NCI-H2029 (cell line): ENCODE measurements at places on chromosomes 12 and 14.

- DNase-seq = no peak
Measured at GRCh38 chr14:30790827-30791226, 83.5 kb upstream of the COCH start.

- DNase-seq = no peak
Measured at GRCh38 chr12:73308747-73309146, 1036.6 kb downstream of the TRHDE start.

- no peak for DNase-seq
Measured at GRCh38 chr12:93536766-93537488, 35.5 kb upstream of the SOCS2 start.

DNA sequence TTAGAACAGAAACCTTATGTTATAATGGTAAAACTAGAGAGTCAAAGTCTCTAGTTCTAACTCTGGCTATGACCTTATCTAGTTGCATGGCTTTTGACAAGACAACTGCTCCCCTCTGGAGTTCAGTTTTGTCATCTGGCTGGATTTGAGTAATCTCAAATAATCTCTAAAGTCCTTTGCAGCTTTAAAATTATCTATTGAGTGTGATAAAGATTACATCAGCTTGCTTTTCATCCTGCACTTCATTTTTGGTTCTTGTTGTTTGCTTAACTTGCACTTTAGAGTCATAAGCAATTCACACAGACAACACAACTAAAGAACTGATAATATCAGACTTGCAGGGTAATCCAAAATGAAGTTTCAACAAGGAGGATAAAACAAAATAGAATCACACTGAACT lies 2.3 kb downstream of the AKAP5 start:
- no peak for DNase-seq

GRCh38 chr12:31737763-31738162 lies 8.9 kb upstream of the AMN1 start:
- no peak for DNase-seq

DNA sequence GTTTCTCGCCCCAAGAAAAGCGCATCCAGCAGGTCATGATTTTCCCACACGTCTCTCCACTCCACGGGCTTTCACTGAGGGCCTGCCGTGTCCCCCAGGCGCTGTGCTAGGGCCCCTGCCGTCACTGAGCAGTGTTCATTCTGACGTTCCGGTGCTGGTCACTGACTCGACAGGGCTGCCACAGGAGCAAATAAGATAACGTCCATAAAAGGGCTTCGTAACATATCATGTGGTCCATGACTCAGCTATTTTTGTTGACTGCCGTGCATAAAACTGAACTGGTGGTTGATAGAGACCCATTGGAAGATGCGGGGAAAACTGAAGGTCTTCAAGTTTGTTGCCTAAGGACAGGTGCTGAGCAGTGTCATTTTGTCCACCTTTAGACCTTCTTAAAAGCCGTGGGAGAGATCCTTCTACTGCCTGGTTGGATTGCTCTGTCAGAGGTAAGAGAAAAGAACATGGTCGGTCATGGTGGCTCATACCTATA lies 46.3 kb downstream of the ADGRD1 start:
- DNase-seq = no peak

- DNase-seq = no peak
Measured at GRCh38 chr12:9796971-9797370, 30.3 kb upstream of the KLRF1 start.

DNA sequence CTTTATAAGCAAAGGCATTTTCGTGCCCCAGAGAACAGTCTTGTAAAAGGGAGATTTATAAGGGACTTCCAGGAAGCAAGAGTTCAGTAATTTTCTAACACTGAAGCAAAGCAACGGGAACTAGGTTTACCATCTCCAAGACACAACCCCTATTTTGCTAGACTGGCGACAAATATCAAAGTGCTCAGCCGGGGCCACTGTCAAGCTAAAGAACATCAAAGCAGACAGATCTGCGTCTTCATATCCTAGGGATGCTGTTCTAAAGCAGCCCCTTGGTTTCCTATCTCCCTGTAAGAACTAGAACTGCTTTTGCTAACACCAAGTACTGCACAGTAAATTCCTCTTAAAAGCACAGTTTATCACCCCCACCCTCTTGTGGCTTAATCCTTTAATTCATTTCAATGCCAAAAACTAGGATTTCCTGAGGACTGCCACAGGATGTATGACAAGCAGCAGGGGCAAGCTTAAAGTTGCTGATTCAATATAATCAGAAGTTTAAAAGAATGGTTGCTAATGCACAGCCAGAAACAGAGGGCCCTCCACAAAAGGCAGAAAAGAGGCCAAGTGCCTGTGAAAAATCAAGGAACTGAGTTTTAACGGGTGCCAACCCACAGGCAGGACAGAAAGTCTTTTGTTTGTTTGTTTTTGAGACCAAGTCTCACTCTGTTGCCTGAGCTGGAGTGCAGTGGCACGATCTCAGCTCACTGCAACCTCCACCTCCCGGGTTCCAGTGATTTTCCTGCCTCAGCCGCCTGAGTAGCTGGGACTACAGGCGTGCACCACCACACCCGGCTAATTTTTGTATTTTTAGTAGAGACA lies 44.0 kb upstream of the ISM2 start:
- no peak for DNase-seq

DNA sequence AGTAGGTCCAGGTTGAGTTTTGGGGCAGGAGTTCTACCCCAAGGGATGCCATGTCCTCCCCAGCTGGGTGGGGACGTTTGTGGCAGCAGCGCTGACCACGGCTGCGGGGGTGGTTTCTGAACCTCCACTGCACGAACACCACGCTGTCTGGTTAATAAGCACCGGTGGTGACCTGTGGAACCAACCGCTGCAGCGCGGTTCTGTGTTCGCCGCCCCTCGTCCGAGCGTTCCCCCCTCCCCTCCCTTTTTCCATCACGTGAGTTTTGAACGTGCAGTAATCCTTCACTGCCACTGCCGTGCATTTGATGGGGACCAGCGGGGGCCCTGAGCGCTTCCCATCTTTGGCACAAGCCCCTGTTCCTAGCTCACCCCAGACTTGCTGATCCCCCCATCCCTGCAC lies 6.4 kb upstream of the ADSS1 start:
- DNase-seq = no peak

- DNase-seq = no peak
Measured at GRCh38 chr12:115199831-115200230, 515.9 kb upstream of the TBX3 start.

- DNase-seq = no peak
Measured at GRCh38 chr12:58359084-58359483, 417.7 kb downstream of the ATP23 start.

- no peak for DNase-seq
Measured at GRCh38 chr12:57614178-57614947, 3.1 kb downstream of the ARHGEF25 start.

DNA sequence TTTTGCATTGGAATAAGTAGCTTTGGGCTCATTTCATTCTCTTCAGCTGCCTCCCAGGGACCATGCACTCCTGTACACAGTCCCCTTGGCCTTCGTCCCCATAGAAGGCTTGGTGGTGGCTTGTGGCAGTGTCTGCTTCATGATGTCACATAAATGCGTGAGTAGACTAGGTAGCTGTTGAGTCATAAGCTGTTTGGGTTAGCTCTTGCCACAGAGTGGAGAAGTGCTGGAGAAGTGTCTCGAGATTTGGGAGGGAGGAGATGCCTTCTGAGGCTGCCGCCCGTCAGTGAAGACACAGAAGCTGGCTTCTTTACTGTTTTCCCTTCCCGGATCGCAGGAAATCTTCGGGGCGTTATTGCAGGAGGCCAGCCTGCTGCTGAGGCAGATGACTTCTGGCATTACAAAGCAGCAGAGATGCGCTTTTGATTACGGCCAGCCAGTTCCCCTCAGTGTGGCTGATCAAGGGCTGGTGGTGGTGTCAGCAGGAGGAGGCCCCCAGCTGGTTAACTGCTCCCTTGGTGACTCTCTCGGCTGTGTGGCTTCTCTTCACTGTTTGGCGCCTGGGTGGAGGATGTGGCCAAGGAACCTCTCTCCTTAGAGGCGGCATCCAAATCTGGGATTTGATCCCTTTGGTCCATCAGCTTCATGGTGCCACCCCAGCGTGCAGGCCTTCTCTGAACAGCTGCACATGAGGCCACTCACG lies 67.6 kb downstream of the AACS start:
- no peak for DNase-seq

- DNase-seq = no peak
Measured at GRCh38 chr14:89164168-89165073, 252.6 kb downstream of the FOXN3 start.

DNA sequence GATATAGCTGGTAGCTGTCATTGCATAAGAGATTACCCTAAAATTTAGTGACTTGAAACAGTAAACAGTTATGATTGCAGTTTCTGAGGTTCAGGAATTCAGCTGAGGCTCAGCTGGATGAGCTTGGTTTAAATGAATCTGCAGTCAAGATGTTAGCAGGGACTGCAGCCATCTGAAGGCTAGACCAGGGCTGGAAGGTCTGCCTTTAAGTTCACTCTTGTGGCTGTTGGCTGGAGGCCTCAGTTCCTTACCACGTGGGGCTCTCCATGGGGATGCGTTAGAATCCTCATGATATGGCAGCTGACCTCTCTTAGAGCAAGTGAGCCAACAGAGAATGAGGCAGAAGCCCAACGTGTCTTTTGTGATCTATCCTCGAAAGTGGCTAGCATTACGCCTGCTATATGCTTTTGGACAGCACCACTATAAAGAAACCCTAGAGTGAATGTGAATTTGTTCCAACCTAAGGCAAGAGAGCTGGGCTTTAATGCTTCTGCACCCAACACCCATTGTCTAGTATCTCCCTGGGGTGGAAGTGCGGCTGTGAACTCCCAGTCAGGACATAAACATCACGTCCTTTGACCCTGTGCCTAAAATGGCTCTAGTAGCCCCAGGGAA lies 26.0 kb downstream of the HSPB8 start:
- DNase-seq = no peak

GRCh38 chr14:44896275-44897040 lies 65.3 kb downstream of the KLHL28 start:
- no peak for DNase-seq

DNA sequence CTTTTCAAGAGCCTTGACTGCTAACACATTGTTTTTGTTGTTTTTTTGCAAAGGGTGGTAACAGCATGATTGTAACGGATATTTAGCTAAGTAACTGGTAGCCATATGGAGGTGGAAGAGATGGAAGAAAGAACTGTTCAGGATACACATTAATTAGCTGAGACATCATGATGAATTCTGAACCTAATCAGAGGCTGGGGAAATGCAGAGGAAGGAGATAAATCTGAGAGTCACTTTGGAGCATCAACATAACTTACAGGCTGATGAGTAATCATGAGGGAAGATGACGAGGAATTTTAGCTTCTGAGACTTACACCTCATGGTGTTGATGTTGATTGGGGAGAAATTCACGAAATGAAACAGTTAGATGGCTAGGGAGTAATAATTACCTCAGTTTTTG lies 62.3 kb downstream of the NIN start:
- no peak for DNase-seq

- no peak for DNase-seq
Measured at GRCh38 chr12:52604859-52605258, 3.6 kb upstream of the KRT72 start.

GRCh38 chr14:50624447-50624846 lies 43.7 kb downstream of the SAV1 start:
- DNase-seq = no peak

- peak; percentile 8 for DNase-seq
Measured at GRCh38 chr12:102484428-102484958, 4.1 kb upstream of the IGF1 start.

DNA sequence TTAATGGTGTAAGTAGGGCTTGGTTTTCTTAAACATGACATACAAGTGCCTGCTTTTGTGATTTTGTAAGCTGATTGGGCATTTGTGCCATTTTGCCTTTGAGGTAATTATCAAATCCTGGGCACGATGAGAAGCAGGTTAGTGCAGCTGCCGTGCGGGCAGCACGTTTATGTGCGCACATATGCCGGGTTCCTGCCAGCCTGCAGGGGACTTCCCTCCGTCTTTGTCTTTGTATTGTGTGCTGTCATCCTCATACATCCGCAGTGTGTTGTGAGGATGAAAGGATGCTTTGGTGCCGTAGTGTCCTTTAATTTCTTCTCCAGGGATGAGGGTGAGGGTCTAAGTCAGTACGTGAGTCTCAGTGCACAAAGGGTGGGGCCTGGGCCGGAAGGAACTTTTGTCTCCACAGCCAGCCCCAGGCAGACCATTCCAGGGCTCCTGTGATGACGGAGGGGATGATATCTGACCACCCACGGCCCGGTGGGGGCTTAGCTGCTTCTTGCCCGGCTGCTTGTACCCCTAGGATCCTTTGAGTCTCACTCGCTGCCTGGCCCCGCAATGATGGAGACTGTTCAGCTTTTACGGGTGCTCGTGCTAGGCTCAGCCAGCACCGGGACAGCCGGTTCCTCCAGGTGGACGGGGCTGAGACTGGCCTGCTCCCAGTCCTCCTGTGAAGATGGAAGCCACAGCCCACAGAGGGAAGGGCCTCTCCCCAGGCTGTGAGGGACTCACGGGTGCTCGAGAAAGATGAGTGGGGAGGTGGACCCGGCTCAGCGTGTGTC lies 54.6 kb downstream of the ADGRD1 start:
- DNase-seq = no peak

GRCh38 chr14:56844406-56845002 lies 34.2 kb upstream of the OTX2 start:
- DNase-seq = no peak

DNA sequence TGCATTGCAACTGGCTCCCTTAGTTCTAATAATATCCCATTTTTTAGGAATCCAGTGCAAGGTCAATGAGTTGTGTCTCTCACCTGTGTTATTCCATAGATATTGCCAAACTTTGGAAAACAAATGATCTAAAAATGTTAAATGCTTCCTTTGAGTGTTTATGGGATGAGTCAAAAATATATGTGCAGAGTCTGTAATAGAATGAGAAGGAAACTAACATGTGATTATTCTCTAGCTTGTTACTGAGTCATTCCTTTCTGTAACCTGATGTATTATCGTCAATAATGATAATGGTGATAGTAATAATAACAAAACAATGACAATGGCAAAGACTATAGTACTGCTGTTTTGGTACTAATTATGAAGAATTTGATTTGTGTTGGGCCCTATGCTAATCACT lies 11.5 kb downstream of the ACSS3 start:
- no peak for DNase-seq

DNA sequence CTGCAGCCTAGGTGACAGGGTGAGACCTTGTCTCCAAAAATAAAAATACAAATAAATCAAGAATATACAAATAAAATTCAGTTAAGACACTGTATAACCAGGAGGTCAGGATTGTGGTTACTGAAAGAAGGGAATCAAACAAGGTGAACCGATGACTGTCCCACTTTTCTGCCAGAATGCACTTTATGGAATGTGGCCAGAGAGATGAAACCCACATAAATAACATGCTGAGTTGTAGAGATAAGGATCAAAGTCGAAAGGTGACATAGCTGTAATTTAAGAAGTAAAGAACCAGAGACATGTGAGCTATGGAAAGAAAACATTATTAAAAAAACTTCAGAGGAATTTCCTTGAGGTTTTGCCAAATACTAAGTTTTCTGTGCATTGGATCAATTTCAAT lies 1098.2 kb upstream of the USP15 start:
- no peak for DNase-seq

- peak; percentile 58 for DNase-seq
Measured at GRCh38 chr14:100712490-100712889, 14.2 kb upstream of the DLK1 start.
